WTC11 (cell line): ENCODE measurements at places on chromosomes 4 and X. TPM values are rescaled to one million over a fixed set of nuclear protein-coding genes. Genes with fewer than 3 reads are reported as not detected.
A peak's percentile ranks its signal among the peaks of the same experiment; 100 is the strongest.

DNA sequence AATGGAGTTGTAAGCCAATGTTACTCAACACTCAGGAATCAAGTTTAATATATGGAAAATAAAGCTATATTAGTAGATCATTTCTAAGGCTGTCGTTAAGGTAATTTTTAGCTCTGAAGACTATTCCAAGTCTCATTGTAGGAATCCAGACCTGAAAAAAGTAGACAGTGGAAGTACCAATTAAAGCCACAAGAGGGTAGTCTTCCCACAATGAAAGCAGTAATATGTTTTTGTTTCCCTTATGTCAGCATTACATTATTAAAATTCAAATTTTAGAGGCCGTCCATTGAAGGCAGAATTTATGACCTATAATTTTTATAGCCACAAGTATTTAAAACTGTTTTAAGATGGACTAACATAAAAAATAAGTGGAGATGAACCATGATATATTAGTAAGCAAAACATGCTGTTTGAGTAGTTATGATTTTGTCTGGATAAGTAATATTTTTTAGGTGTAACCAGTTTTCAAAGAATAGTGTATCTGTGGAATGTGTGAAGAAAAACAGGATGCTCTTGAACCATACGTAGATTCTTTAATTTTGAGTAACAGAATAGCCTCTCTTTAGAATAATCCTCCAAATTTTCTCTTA, 372.6 kb upstream of the TECRL start:
- no peak overlapping the region for H3K4me3 ChIP-seq
- peaks cover 37% of the 10 kb centered on the region for H3K4me1 ChIP-seq
- DNase-seq, result no peak
- no peaks in the 10 kb centered on the region for H3K27me3 ChIP-seq
- H3K27ac ChIP-seq, result no peak overlapping the region

Gene SYP
- total RNA-seq, result 4.8 to 7.0 TPM (median 5.3 TPM) in 3 replicates

DNA sequence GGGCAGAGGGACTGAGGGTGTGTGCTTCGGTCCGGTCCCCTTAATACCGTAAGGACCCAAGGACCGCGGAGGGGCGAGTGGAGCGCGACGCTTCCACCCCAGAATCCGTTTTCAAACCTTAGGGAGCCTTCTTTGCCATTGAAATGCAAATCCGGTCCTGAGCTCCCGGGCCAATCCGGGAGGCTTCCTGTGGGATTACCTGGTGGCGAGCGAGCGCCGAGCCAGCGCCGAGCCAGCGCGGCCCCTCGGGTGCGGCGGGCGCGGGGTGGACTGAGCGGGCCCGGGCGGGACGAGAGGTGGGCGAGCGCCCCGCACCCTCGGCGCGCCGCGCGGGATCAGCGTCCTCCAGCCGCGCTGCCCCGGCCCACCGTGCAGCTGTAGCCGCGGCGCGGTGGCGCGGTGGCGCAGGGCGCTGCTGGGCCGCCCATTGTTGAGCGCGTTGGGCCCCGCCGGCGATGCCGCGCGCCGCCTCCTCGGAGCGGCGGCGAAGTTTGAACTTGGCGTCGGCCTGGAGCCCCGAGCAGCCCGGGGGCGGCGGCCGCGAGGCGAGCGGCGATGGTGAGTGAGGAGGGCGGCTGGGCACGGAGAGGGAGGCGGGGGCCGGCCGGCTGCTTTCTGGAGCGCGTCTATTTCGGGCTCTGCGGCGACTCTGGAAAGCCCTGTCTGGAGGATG, 208.7 kb downstream of the SOWAHB start:
- peaks cover 51% of the 10 kb centered on the region for H3K4me1 ChIP-seq
- peak overlapping the region; percentile 95 for H3K27ac ChIP-seq
- peak overlapping the region; percentile 95 for H3K4me3 ChIP-seq
- no peaks in the 10 kb centered on the region for H3K27me3 ChIP-seq
- H3K36me3 ChIP-seq, result peaks cover 9% of the 10 kb centered on the region
- DNase-seq, result peak; percentile 81

DNA sequence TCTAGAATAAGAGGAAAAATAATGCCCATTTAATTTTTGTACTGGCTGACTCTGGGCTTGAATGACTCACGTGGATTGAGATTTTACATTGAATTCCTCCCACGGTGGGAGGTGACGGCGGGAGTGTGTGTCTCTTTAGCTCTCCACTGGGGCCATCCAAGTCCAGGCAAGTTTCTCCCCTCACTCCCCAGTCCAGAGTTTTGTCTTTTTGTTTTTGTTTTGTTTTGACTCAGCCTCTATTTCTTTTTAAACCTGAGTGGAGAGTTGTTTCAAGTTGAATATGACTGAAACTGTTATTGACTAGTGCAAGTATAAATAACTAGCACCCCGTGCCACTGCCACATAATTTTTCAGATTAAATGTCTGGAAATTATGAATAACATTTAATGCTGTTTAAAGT, 13.6 kb downstream of the CHST7 start:
- H3K27me3 ChIP-seq, result no peaks in the 10 kb centered on the region
- peaks cover 5% of the 10 kb centered on the region; the same call in 1 of the 2 replicates for H3K36me3 ChIP-seq
- no peak overlapping the region for H3K4me3 ChIP-seq
- 0 out of 2 replicates have a peak overlapping the region, but pooled peaks have one; percentile 19 for H3K27ac ChIP-seq

Gene TXK
- total RNA-seq, result 0.39 to 0.70 TPM (median 0.41 TPM) in 3 replicates

GRCh38 chrX:67100031-67100884, 443.6 kb upstream of the AR start:
- H3K4me1 ChIP-seq, result peaks cover under 1% of the 10 kb centered on the region; the same call in 1 of the 2 replicates
- no peak overlapping the region for H3K4me3 ChIP-seq
- H3K36me3 ChIP-seq, result peaks cover under 1% of the 10 kb centered on the region; the same call in 1 of the 2 replicates
- DNase-seq, result no peak

GRCh38 chr4:15065516-15065915, 63.2 kb downstream of the CPEB2 start:
- H3K36me3 ChIP-seq, result no peaks in the 10 kb centered on the region
- H3K4me1 ChIP-seq, result no peaks in the 10 kb centered on the region
- H3K4me3 ChIP-seq, result no peak overlapping the region
- H3K27ac ChIP-seq, result no peak overlapping the region

GRCh38 chr4:133493776-133494175, 344.7 kb downstream of the PCDH10 start:
- H3K27me3 ChIP-seq, result no peaks in the 10 kb centered on the region
- H3K4me1 ChIP-seq, result no peaks in the 10 kb centered on the region
- no peak for DNase-seq
- H3K36me3 ChIP-seq, result no peaks in the 10 kb centered on the region
- no peak overlapping the region for H3K4me3 ChIP-seq

Gene RNF212
- 1.0 to 2.9 TPM (median 2.7 TPM) in 3 replicates for total RNA-seq

GRCh38 chr4:26296021-26296420, 24.8 kb upstream of the RBPJ start:
- no peak for DNase-seq
- H3K4me3 ChIP-seq, result no peak overlapping the region
- no peaks in the 10 kb centered on the region for H3K36me3 ChIP-seq
- peaks cover 62% of the 10 kb centered on the region for H3K4me1 ChIP-seq
- no peaks in the 10 kb centered on the region; the same call in 1 of the 2 replicates for H3K27me3 ChIP-seq

GRCh38 chrX:84078991-84079390, 109.0 kb downstream of the RPS6KA6 start:
- peaks cover 13% of the 10 kb centered on the region for H3K4me1 ChIP-seq
- DNase-seq, result no peak
- H3K36me3 ChIP-seq, result peaks cover 18% of the 10 kb centered on the region
- H3K27ac ChIP-seq, result peak overlapping the region; percentile 63; the same call in 1 of the 2 replicates

- peaks cover 35% of the 10 kb centered on the region for H3K4me1 ChIP-seq
- H3K36me3 ChIP-seq, result peaks cover 28% of the 10 kb centered on the region
- DNase-seq, result no peak
- peak overlapping the region; percentile 91 for H3K4me3 ChIP-seq
- peaks cover 2% of the 10 kb centered on the region; the same call in 1 of the 2 replicates for H3K27me3 ChIP-seq
- H3K27ac ChIP-seq, result peak overlapping the region; percentile 96
Measured at GRCh38 chr4:55397520-55398321, 2.0 kb downstream of the TMEM165 start.

Gene ACSL1
- 5.1 to 6.6 TPM (median 5.9 TPM) in 3 replicates for total RNA-seq

DNA sequence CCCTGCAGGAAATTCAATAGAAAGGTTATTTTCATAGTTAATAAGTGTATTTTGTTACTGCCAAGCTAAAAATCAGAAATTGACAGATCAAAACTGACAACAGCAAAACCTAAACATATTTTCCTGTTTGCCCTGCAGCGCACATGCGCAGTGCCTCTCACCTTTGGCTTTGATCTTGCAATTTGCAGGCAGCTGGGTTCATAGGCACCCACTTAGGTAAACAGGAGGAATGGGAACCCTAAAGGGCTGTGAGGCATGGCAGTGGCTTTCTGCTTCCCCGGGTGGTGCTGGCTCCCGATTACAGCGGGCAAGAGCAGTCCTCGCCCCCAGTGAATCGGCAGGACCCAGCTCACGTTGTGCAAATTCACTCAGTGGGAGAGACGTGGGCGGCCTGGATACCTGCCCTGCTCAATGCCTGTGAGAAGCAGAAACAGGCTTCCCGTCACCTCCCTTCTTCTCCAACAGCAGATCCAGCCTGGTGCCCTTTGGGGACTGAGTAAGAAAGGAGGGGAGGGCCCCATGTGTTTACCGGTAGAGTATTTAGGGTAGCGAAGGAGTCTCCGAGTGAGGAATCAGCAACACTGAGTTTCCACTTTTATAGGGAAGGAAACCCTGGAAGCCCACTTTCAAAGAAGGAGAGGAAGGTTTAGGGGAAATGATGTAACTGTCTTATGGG, 25.7 kb downstream of the CCKAR start:
- H3K4me3 ChIP-seq, result no peak overlapping the region
- peaks cover 2% of the 10 kb centered on the region for H3K36me3 ChIP-seq
- peaks cover 13% of the 10 kb centered on the region for H3K4me1 ChIP-seq
- DNase-seq, result no peak

Gene ZCCHC18
- 2.3 to 2.6 TPM (median 2.4 TPM) in 3 replicates for total RNA-seq

GRCh38 chr4:182179105-182179504, 64.1 kb upstream of the TENM3 start:
- H3K4me3 ChIP-seq, result no peak overlapping the region
- no peak overlapping the region for H3K27ac ChIP-seq
- no peak for DNase-seq
- no peaks in the 10 kb centered on the region for H3K36me3 ChIP-seq
- no peaks in the 10 kb centered on the region for H3K27me3 ChIP-seq

GRCh38 chr4:149708513-149709130, 107.0 kb downstream of the IQCM start:
- H3K36me3 ChIP-seq, result no peaks in the 10 kb centered on the region
- no peak overlapping the region for H3K4me3 ChIP-seq
- H3K27me3 ChIP-seq, result no peaks in the 10 kb centered on the region
- peaks cover 7% of the 10 kb centered on the region for H3K4me1 ChIP-seq

Gene IL13RA1
- 10.5 to 11.1 TPM (median 10.8 TPM) in 3 replicates for total RNA-seq

Gene PCGF3
- total RNA-seq, result 59.2 to 65.7 TPM (median 62.8 TPM) in 3 replicates

- no peak overlapping the region for H3K4me3 ChIP-seq
- no peak overlapping the region for H3K27ac ChIP-seq
- DNase-seq, result no peak
- H3K4me1 ChIP-seq, result peaks cover 3% of the 10 kb centered on the region; the same call in 1 of the 2 replicates
- H3K36me3 ChIP-seq, result no peaks in the 10 kb centered on the region
Measured at GRCh38 chr4:13367244-13367643, 116.9 kb downstream of the RAB28 start.

DNA sequence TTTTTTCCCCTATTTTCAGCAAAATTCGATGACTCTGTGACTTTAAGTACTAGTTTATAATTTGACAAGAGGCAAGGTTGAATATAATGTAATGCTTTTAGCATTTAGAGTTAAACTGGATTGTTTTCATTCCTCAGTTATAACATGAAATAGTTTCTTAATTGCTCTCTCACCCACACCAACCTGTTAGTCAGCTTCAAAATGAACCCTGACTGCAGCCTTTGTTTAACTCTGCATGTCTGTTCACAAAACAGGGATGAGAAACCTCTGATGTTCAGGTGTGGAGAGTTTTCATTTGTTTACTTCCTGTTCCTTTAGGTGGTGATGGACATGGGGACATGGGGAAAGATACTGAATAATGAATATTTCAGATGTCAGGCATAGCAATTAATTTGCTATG, 49.9 kb upstream of the MND1 start:
- no peaks in the 10 kb centered on the region; the same call in 1 of the 2 replicates for H3K27me3 ChIP-seq
- peaks cover 28% of the 10 kb centered on the region for H3K4me1 ChIP-seq
- peak overlapping the region; percentile 61 for H3K27ac ChIP-seq
- H3K4me3 ChIP-seq, result no peak overlapping the region
- DNase-seq, result no peak

- H3K4me1 ChIP-seq, result peaks cover 11% of the 10 kb centered on the region
- H3K4me3 ChIP-seq, result no peak overlapping the region
Measured at GRCh38 chr4:23060776-23061175, 368.0 kb downstream of the GBA3 start.

- H3K4me3 ChIP-seq, result no peak overlapping the region
- peaks cover 18% of the 10 kb centered on the region for H3K4me1 ChIP-seq
- DNase-seq, result no peak
- H3K27ac ChIP-seq, result no peak overlapping the region
Measured at GRCh38 chr4:36042122-36042970, 202.0 kb downstream of the ARAP2 start.

Gene SYN1
- 7.1 to 8.3 TPM (median 7.3 TPM) in 3 replicates for total RNA-seq

GRCh38 chr4:5188130-5188529, 136.8 kb downstream of the STK32B start:
- H3K4me3 ChIP-seq, result no peak overlapping the region
- H3K36me3 ChIP-seq, result no peaks in the 10 kb centered on the region
- H3K27ac ChIP-seq, result no peak overlapping the region
- no peak for DNase-seq
- H3K27me3 ChIP-seq, result peaks cover 11% of the 10 kb centered on the region
- peaks cover 12% of the 10 kb centered on the region for H3K4me1 ChIP-seq

DNA sequence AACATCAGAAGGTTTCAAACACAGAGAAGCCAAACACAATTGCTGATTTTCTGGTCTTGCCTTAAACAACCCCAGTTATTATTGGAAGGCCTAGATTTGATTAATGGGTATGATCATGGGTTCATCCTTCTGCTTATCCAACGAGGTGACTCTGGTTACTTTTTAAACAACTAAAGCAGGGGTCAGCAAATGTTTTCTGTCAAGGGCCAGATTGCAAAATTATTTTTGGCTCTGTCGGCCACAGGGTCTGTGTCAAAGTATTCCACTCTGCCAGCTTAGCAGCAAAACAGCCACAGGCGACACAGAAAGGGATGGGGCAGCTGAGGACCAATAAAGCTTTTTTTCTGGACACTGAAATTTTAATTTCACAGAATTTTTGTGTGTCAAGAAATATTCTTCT, 249.1 kb upstream of the STS start:
- H3K4me3 ChIP-seq, result no peak overlapping the region
- H3K27ac ChIP-seq, result no peak overlapping the region
- peaks cover 3% of the 10 kb centered on the region for H3K36me3 ChIP-seq
- H3K4me1 ChIP-seq, result peaks cover 9% of the 10 kb centered on the region
- no peaks in the 10 kb centered on the region for H3K27me3 ChIP-seq
- DNase-seq, result no peak

Gene AFP
- 1.1 to 1.8 TPM (median 1.8 TPM) in 3 replicates for total RNA-seq

DNA sequence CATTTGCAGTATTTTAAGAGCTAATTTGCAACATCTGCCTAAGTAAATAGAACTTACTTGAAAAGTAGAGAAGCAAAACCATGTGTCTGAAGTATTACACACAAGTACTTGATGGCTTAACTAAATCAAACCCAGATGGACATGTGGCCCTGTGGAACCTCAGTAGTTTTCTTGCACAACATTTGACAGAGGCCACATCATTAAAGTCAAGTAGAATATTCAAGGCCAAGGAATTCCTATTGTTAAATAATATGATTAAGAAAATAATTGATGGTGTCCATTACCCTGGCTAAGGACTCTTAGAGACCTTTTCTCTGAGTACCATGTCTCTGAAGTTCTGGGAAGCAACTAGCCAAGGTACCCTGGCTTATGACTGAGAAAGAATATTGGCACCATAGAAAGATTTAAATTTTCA, 135.4 kb upstream of the OTUD4 start:
- H3K27me3 ChIP-seq, result no peaks in the 10 kb centered on the region
- H3K4me1 ChIP-seq, result no peaks in the 10 kb centered on the region; the same call in 1 of the 2 replicates
- no peak for DNase-seq
- no peak overlapping the region for H3K4me3 ChIP-seq
- H3K27ac ChIP-seq, result no peak overlapping the region

Gene ART3
- total RNA-seq, result 0.27 to 0.59 TPM in 2 of 3 replicates, not detected in the other

Gene HSD17B13
- total RNA-seq, result 0.07 to 0.25 TPM in 2 of 3 replicates, not detected in the other

Gene RNF128
- 0.99 to 1.1 TPM (median 1.0 TPM) in 3 replicates for total RNA-seq

Gene VCX
- 0.68 to 1.3 TPM (median 1.1 TPM) in 3 replicates for total RNA-seq
